Fibroblast of gingiva (primary cell): ENCODE measurements at places on chromosomes 5 and 9.

- DNase-seq, result no peak
Measured at GRCh38 chr5:115522832-115523403, 21.7 kb downstream of the FEM1C start.

- DNase-seq, result no peak
Measured at GRCh38 chr5:80234116-80234948, 21.5 kb downstream of the SERINC5 start.

GRCh38 chr5:126377424-126377823 is 45.8 kb upstream of the GRAMD2B start:
- DNase-seq, result no peak

- DNase-seq, result no peak
Measured at GRCh38 chr5:174972291-174972690, 247.9 kb downstream of the MSX2 start.

DNA sequence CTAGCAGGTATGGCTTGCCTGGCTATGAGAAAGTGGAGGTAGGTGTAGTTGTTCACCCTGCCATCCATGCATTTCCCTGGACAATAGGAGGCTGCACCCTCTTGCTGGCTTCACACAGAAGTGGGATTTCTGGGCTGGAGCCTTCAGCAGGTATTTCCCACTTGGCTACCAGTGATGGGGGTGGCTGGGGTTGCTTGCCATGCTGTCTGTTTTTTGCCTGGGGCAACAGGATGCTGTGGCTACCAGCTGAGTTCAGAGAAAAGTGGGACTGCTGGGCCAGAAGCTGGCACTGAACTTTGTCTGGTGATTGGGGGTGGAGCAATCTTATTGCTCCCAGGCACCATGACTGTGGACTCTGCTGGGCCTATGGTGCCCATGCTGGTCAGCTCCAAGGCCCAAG is 299.6 kb downstream of the FAM170A start:
- DNase-seq, result no peak
